ENCODE measurements at places on chromosomes 7 and 10.

DNA sequence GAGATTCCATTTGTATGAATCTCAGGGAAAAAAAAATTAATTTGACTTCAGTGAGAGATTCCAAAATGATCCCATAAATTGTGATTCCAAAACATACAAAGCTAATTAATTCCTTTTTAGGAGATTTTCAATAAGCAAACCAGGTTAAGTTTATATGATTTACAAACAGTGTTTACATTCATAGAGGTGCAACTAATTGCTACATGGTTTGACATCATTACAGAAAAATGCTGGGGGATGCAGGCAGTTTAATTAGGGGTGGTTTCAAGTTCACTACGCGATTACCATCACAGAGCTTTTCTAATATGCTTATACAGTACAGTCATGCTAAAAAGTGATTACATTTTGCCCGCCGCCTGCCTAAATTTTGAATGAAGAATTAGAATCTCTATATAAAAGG, 143.2 kb upstream of the MGMT start:
- no peak for DNase-seq

GRCh38 chr10:118565301-118566075, 30.0 kb downstream of the PRLHR start:
- no peak for DNase-seq

DNA sequence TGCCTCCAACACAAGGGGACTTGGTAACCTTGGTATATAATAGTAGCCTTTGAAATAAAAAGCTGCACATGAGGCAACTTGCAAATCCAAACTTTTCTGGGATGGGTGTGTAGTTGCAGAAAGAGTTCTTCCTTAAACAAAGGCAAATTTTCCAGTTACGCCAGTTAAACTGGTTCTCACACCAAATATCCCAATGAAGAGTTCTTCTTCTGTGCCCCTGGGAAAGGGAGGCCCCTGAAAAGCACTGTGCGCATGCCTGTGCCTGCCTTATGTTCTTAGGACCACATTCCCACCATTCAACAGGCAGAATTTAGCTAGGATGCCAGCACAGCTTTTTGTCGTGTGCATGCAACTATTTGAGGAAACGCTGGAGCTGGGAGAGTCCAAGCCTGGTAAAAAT, 164.8 kb upstream of the SLC25A13 start:
- no peak for DNase-seq

DNA sequence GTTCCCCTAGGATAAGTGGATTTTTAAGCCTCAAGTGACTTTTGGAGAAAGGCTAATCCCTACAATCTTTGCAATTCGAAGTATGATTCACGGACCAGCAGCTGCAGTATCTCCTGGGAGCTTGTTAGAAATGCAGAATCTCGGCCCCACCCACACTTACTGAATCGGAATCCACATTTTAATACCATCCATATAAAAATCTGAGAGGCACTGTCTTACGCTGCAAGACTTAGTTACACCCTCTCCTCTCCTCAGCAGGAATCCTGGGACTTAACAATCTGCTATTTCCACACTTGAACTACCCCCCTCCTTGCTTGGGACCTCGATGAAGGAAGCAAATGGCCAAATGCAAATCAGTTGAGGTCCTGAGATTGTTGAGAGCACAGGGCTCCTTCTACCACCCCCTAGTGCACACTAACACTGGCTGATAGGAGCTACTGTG, 21.0 kb downstream of the ITPRIP start:
- DNase-seq = no peak

- no peak for DNase-seq
These were observed 30.0 kb downstream of the SGMS1 start for GRCh38 chr10:50593523-50594376.

- DNase-seq = no peak
These were observed 313.8 kb downstream of the FRMD4A start for GRCh38 chr10:14016931-14017333.

GRCh38 chr10:120953897-120954296, 102.7 kb downstream of the WDR11 start:
- no peak for DNase-seq

DNA sequence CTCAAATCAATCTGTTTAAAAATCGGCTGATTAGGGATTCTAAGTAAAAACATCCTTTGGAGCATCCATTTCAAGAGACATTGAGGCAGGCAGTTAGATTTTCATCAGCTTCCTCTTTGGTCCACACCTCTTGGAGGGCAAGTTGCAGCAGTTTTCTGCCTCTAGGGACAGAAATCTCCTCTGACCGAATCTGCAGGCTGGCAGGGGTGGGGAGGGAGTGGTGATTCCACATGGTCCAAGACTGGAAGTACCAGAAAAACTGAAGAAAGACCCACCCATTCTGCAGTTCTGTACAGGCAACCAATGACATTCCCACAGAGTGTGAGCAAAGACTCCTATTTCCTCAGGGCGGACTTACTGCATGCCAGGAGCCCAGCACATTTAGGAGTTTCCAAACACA, 29.0 kb downstream of the FGFBP3 start:
- DNase-seq = no peak

DNA sequence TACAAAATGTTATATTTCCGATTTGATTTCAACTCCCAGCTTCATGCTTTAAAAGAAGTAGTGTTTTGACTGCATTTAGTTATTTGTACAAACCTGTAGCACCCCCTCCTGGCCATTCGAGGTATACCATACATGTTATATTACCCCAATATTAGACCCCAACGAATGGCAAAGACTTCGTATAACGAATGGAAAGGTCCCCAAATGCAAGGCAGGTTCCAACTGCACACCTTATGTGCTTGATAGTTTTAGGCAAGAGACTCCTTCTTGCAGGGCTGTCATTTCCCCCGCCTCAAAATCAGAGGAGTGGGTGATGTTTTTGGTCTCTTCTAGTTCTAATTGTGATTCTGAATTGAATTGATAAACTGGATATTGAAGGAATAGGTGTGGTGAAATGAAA, 101.1 kb upstream of the TARP start:
- no peak for DNase-seq

GRCh38 chr10:5537684-5538083, 12.9 kb downstream of the CALML3 start:
- no peak for DNase-seq

DNA sequence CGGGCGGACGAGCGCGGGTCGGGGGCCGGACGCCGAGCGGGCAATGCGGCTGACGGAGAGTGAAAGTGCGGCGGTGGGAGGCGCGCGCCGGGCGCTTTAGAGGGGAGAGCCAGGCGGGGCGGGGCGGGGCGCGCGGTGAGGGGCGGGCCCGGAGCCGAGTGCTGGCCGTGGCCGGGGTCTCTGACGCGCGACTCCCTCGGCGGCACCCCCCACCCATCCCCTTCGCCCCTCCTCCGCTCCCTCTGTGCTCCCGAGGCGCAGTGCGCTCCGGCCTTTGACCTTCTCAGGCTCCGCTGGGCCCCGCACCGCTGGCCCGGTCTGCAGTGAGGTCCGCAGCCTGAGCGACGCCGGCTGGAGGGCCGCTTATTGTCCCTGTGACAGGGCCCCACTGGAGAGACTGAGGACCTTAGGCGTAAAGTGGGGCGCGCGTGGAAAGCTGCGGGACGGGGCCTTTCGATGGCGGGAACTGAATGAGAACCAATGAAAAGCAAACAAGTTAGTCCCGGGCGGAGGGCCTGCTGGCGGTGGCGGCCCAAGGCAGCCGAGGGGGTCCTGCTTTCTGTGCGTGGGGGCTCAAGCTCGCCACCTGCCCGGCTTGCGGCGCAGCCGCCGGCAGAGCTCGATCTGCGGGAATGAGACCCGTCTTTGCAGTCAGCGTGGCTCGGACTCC, at the start of gene CXCL12:
Gene CXCL12 (minus strand): TSS at position 72 of the 670 bp plus-strand sequence. CDS start 92 bp downstream, outside the sequence.
- DNase-seq = no peak

DNA sequence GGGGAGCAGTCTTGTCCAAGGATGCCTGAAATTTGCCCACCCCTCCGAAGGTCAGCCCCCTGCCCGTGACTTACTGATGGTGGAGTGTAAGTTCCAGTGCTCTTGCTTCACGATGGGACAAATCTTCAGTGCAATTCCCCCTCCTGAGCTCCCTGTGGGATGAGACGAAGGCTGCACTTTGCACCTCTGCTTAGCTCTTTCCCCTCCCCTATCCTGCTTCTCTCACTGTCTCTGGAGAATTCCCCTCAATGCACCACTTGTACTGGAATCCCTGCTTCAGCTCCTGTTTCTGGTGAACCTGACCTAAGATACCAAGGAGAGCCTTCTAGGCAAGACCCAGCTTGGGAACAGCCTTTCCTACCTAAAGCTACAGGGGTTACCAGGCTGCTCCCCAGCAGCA, 122.9 kb upstream of the ZMIZ1 start:
- DNase-seq = no peak

DNA sequence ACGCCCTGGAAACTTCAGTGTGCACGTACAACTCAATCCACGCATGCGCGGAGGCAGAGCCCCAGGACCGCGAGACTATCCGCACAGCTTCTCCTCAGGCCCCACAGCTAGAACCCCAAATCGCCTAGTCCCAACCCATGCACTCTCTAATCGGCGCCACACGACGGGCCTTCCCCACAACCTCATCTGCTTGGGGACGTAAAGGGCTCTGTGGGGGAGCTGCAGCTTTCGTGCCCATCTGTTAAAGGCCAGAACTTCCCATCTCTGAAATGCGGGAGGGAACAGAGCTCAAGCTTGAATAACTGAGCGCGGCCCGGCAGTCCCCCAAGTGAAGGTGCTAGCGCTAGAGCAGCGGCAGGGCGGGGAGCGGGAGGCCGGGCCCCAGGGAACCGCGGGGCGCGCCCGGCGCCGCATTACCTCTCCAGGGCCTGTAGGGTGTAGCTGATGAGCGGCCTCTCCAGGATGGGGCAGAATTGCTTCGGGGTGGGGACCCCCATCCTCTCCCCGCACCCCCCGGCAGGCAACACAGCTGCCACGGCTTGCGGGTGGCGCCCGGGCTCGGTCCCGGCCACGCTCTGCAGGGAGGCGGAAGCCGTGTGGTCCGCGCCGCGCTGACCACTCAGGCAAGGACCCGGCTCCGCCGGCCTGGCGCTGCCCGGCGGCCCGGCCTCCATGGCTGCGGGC, 547 bp downstream of the CRPPA start:
- peak; percentile 68 for DNase-seq

GRCh38 chr10:84193846-84194423, 402 bp upstream of the CDHR1 start:
- DNase-seq = no peak

Measured in activated T-helper 1 cell treated with Interleukin-2 at 50 U/mL for 16 hours (primary cell).